ENCODE measurements at places on chromosomes 16 and 17.

GRCh38 chr16:68088130-68088972, 3.2 kb downstream of the NFATC3 start:
- DNase-seq = no peak

DNA sequence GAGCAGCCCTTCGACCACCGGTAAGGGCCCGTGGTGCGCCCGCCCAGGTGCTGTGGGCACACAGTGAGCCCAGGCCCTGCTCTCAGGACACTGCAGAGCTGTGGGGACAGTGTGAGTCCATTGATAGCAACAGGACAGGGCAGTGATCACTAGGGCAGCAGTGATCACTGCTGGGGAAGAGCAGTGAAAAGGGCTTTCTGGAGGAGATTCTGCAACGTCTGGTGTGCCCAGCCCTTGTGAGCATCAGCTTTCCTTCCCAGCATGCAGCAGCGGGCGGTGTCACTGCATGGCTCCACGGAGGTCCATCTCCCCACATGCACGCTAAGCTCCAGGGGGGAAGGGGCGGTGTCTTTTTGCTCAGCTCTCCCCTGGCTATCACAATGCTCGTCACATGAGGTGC, 32.1 kb downstream of the MAP1LC3B start:
- DNase-seq = no peak

DNA sequence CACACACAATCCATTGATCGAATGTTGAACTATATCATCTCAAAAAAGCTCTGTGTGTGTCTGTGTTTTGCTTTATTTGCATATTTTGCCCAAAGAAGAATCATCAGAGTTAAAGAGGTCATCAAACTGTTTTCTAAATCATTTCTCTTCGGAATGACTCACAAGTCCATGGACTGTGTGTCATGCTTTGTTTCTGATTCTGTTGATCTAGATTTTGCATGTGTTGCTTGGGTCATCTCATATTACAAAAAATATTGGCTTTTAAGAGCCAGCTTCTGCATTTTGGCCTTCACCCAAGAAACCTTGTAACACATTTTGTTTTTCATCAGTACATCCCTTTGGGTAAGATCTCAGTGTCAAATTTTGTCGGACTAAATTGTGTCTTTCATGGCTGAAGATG, 471.2 kb upstream of the HSBP1 start:
- DNase-seq = no peak

DNA sequence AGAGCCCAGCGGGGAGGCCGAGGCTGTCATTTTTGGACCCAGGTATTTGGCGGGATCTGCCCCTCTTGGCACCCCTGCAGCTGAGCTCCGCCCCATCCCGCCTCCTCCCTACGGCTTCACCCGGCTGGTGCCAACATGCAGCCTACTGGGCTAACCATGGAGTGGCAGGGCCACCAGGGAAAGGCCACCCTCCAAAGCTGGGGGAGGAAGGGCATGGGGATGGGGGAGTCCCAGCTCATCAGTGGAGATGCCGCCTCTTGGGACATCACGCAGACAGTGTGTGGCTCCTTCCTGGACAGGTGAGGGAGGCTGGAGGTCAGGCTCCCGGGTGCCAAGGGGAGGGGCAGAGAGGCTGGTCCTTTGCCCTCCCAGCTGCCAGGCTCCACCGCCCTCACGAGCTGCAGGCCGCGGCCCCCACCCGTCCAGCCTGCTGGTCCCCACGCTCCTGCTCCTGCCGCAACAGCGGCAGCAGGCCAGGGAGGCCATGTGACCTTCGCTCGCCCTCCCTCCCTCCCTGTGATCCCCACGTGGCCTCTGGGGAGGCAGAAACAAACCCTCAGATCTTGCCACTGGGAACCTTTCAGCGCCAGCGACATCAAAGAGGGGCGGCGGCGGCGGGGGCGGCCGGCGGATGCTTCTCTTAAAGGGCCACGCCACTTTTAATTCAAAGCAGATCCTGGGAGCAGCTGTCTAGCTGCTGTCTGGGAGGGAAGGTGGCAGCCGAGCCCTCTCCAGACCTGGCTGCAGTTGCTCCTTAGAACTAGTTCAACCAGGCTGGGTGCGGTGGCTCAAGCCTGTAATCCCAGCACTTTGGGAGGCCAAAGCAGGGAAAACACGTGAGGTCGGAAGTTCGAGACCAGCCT, 6.8 kb upstream of the NOTUM start:
- DNase-seq = peak; percentile 20

All from amygdala (tissue), 56 donors.